Karpas-422 (cell line): ENCODE measurements at places on chromosomes 16 and 17. TPM values are rescaled to one million over a fixed set of nuclear protein-coding genes. Genes with fewer than 3 reads are reported as not detected.

DNA sequence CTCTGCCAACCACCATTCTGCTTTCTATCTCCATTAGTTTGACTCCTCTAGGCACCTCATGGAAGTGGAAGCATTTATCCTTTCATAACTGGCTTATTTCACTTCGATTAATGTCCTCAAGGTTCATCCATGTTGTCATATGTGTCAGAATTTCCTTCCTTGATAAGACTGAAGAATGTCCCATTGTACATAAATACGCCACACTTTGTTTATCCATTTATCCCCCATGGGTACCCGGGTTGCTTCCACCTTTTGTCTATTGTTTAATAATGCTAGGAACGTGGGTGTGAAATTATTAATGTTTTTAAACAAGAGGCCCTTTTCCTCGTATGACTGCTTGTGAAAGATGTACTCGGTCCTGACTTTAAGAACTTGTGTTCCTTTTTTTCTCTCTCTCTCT is 12.9 kb downstream of the MILR1 start:
- H3K27ac ChIP-seq, result no peak overlapping the region
- no peak for DNase-seq
- H3K4me1 ChIP-seq, result peaks cover 10% of the 10 kb centered on the region
- H3K4me3 ChIP-seq, result no peak overlapping the region

DNA sequence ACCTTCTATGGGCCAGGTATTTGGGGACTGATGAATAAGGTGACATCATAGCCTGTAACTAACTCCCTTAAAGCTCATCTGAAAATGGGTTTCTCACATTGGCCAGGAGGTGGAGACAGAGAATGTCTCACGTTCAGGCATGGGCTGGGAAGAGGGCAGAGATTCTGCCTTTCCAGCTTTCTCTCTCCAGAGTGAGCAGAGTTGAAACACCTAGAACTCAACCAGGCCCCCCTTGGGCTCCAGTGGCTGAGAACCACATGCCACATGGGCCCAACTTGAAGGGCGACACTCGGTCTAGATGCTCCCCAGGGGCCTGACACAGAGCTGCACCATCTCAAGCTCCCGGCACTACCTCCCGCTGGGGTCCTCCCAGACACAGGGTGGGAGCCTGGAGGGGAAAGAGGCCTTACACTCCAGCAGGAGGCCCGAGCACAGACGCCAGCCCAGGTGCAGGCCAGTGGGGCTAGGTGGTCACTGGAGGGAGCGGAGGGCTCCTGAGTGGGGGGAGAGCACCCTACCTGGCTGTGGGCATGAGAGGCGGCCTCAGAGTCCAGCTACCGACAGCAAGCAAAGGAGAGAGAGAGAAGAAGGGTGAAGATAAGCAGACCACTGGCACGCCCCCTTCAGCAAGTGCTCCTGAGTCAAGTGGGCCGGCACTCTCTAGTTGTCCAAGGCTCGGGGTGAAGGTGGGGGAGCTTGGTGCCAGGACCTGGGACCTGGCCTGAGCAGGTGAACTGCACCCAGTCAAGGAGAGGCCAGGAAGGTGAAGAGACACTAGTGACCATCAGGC is 55.9 kb downstream of the MYO18A start:
- DNase-seq, result peak; percentile 86
- H3K27ac ChIP-seq, result no peak overlapping the region
- no peaks in the 10 kb centered on the region for H3K27me3 ChIP-seq
- no peaks in the 10 kb centered on the region for H3K36me3 ChIP-seq

GRCh38 chr16:1906846-1907165 is 11.4 kb downstream of the HS3ST6 start:
- no peaks in the 10 kb centered on the region for H3K27me3 ChIP-seq
- no peak overlapping the region for H3K27ac ChIP-seq
- no peak overlapping the region for H3K4me3 ChIP-seq
- no peaks in the 10 kb centered on the region for H3K36me3 ChIP-seq
- H3K4me1 ChIP-seq, result no peaks in the 10 kb centered on the region
- no peak for DNase-seq

- no peaks in the 10 kb centered on the region for H3K4me1 ChIP-seq
- no peaks in the 10 kb centered on the region for H3K27me3 ChIP-seq
- no peak overlapping the region for H3K27ac ChIP-seq
- no peak for DNase-seq
- H3K36me3 ChIP-seq, result no peaks in the 10 kb centered on the region; the same call in 1 of the 2 replicates
Observed at GRCh38 chr17:691423-691822, 23.2 kb downstream of the VPS53 start.

DNA sequence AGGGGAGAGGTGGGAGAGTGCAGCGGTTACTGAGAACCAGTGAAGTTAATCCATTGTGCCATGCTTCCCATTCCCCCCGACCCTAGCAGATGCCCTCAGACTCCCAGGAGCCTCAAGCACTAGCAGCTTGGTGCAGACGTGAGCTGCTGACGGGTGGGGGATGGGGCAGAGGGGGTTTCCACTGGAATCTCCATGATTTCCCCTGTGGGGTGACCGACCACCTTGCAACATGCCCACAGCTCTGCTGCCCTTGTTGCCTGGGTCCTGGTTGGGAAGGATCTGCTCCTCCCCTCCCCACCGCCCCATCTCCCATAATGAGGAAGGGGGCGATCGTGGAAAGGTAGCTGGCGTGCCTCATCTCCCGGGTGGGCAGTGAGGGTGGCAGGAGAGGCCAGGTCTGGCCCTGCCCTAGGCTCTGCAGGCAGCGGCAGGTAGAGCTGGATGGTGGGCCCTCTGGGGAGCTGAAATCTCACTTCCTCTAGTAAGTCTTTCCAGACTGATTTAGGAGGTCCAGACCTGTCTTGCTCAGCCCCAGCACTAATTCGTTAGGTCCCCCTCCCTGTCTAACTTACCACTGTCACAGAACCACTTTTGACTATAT is 9.6 kb downstream of the FLOT2 start:
- no peak overlapping the region for H3K4me3 ChIP-seq
- peak overlapping the region; percentile 56 for H3K27ac ChIP-seq
- H3K27me3 ChIP-seq, result no peaks in the 10 kb centered on the region
- 0 out of 2 replicates have a peak, but pooled peaks cover 4% of the 10 kb centered on the region for H3K36me3 ChIP-seq
- peak; percentile 78 for DNase-seq
- H3K4me1 ChIP-seq, result peaks cover 50% of the 10 kb centered on the region

GRCh38 chr17:59353106-59353854 is 21.8 kb downstream of the YPEL2 start:
- no peaks in the 10 kb centered on the region for H3K36me3 ChIP-seq
- H3K4me3 ChIP-seq, result no peak overlapping the region
- peaks cover 21% of the 10 kb centered on the region for H3K4me1 ChIP-seq
- H3K27ac ChIP-seq, result no peak overlapping the region
- no peak for DNase-seq

Gene MT1G
- not detected in 2 replicates for total RNA-seq

GRCh38 chr17:42002792-42003301 is 14.4 kb downstream of the DNAJC7 start:
- no peaks in the 10 kb centered on the region for H3K27me3 ChIP-seq
- DNase-seq, result no peak
- H3K4me3 ChIP-seq, result no peak overlapping the region

DNA sequence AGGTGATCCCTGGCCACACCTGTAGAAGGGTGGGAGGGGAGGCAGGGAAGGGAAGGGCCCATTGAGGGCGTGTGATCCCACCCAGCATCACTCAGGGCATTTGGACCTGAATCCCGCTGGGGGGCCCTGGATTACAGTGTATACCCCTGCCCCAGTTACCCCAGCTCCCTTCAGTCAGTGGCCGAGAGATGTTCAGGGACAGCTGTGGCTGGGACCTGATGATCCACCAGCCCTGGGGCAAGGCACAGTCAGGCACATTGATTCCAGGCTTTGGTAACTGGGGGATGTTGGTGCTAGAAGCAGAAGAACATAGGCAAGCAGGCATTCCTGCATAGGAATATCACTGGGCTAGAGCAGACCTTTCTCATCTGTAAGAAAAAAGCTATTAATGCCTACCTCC is 170.3 kb downstream of the FOXL1 start:
- no peaks in the 10 kb centered on the region for H3K4me1 ChIP-seq
- H3K4me3 ChIP-seq, result no peak overlapping the region
- no peak for DNase-seq

Gene GOSR2
- 36.8 and 59.1 TPM in 2 replicates for total RNA-seq

GRCh38 chr16:80377096-80377956 is 163.5 kb upstream of the DYNLRB2 start:
- no peak for DNase-seq
- H3K36me3 ChIP-seq, result no peaks in the 10 kb centered on the region
- H3K4me1 ChIP-seq, result no peaks in the 10 kb centered on the region
- H3K4me3 ChIP-seq, result no peak overlapping the region

- H3K27ac ChIP-seq, result peak overlapping the region; percentile 92
- H3K36me3 ChIP-seq, result peaks cover 23% of the 10 kb centered on the region; the same call in 1 of the 2 replicates
- H3K4me1 ChIP-seq, result peaks cover 64% of the 10 kb centered on the region
- H3K4me3 ChIP-seq, result peak overlapping the region; percentile 95
- DNase-seq, result peak; percentile 93
Observed at GRCh38 chr16:75648265-75649076, 898 bp downstream of the TERF2IP start.

DNA sequence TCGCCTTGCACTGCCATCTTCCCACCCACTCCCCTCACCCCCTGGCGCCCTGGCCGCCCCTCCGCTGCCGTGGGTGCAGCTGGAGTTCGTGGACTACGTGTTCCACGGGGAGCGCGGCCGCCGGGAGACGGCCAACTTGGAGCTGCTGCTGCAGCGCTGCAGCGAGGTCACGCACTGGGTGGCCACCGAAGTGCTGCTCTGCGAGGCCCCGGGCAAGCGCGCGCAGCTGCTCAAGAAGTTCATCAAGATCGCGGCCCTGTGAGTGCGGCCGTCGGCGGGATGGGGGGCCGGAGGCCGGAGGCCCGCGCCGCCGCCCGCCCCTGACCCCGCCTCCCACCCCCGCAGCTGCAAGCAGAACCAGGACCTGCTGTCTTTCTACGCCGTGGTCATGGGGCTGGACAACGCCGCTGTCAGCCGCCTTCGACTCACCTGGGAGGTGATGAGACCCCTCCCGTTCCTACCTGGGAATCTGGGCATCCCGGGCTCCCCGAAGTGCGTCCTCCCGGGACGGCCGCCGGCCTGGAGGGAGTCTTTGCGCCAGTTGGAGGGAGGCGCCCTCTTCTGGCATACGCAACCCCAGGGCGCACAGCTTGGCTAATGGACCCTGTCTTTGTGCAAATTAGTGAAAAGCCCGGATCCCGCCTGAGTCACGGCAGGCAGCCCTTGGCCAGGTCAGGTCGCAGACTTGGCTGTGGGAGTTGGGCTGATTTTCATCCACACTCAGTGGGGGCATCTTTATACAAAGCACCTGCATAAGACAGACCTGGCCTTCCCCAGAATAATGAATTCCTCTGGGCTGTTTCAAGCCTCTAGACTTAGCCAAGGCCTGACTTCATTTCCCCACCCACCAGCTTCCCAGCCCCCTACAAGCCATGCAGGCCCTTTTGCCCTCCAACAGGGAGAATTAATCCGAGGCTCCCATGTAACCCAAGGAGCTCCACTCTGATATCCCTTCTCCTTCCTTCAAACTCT is 14.3 kb downstream of the RAPGEFL1 start:
- peak; percentile 92 for DNase-seq
- peak overlapping the region; percentile 84 for H3K4me3 ChIP-seq
- H3K4me1 ChIP-seq, result peaks cover 27% of the 10 kb centered on the region

- DNase-seq, result peak; percentile 63
- H3K4me1 ChIP-seq, result no peaks in the 10 kb centered on the region
- H3K27ac ChIP-seq, result no peak overlapping the region
- H3K4me3 ChIP-seq, result no peak overlapping the region
- no peaks in the 10 kb centered on the region; the same call in 1 of the 2 replicates for H3K27me3 ChIP-seq
- no peaks in the 10 kb centered on the region for H3K36me3 ChIP-seq
Observed at GRCh38 chr16:80663078-80663477, 122.3 kb downstream of the DYNLRB2 start.

- no peak for DNase-seq
- H3K4me3 ChIP-seq, result no peak overlapping the region
- H3K36me3 ChIP-seq, result peaks cover 20% of the 10 kb centered on the region; the same call in 1 of the 2 replicates
- H3K4me1 ChIP-seq, result peaks cover 17% of the 10 kb centered on the region
- H3K27ac ChIP-seq, result no peak overlapping the region
Observed at GRCh38 chr17:82270651-82271050, 2.8 kb downstream of the CSNK1D start.

Gene HSPB9
- total RNA-seq, result 0.29 and 0.37 TPM in 2 replicates

Gene EPOP
- total RNA-seq, result 7.6 and 19.9 TPM in 2 replicates

DNA sequence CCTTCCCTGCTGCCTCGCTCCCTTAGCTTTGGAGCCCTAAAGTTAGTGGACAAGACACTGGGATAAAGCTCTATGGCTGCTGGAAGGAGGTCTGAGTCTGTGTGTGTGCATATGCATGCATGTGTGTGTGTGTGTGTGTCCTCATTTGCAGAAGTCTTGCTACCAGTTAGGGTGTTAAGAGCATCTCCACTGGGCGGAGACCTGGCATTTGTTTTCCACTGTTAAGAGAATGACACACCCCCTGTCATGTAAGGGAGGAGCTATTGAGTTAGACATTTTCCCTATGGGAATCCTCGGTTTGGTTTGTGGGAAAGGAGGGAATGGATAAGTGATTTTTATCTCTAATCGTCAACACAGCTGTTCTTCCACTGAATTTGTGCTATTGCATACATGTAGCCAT is 24.8 kb upstream of the ARHGAP23 start:
- no peak overlapping the region for H3K27ac ChIP-seq
- H3K4me1 ChIP-seq, result no peaks in the 10 kb centered on the region
- DNase-seq, result peak; percentile 54
- no peak overlapping the region for H3K4me3 ChIP-seq
- H3K27me3 ChIP-seq, result no peaks in the 10 kb centered on the region

Gene CORO6
- 0.79 and 1.8 TPM in 2 replicates for total RNA-seq

Gene SPHK1
- total RNA-seq, result 0.67 and 3.9 TPM in 2 replicates

Gene TNK1
- 0.75 and 3.8 TPM in 2 replicates for total RNA-seq

Gene AGRP
- not detected in 2 replicates for total RNA-seq

GRCh38 chr17:38851434-38851833 is 2.1 kb downstream of the RPL23 start:
- peaks cover 27% of the 10 kb centered on the region for H3K4me1 ChIP-seq
- no peak for DNase-seq
- no peak overlapping the region for H3K27ac ChIP-seq
- H3K4me3 ChIP-seq, result peak overlapping the region; percentile 83
- no peaks in the 10 kb centered on the region for H3K27me3 ChIP-seq

DNA sequence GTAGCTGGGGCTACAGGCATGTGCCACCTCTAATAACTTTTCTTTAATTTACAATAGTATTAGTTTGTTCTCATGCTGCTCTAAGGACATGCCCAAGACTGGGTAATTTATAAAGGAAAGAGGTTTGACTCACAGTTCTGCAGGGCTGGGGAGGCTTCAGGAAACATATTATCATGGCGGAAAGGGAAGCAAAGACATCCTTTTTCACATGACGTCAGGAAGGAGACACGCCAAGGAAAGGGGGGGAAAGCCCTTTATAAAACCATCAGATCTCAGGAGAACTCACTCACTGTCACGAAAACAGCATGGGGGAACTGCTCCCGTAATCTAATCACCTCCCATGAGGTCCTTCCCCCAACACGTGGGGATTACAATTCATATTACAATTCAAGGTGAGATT is 18.3 kb downstream of the IL4R start:
- no peaks in the 10 kb centered on the region for H3K36me3 ChIP-seq
- H3K4me1 ChIP-seq, result no peaks in the 10 kb centered on the region
- no peaks in the 10 kb centered on the region for H3K27me3 ChIP-seq
- DNase-seq, result no peak
- H3K4me3 ChIP-seq, result no peak overlapping the region
